ENCODE measurements at places on chromosomes 6 and 20. TPM values are rescaled to one million over a fixed set of nuclear protein-coding genes. Genes with fewer than 3 reads are reported as not detected.

The HDGFL1 gene
- not detected for total RNA-seq

The MRPS18B gene
- 60.3 TPM for total RNA-seq

The GGTLC1 gene
- not detected for total RNA-seq

The FAM83D gene
- total RNA-seq, result 32.0 TPM

The SASH1 gene
- total RNA-seq, result 6.3 TPM

The NKAPL gene
- 0.56 TPM for total RNA-seq

The PCSK2 gene
- total RNA-seq, result not detected

The C6orf62 gene
- total RNA-seq, result 48.7 TPM

The MAFB gene
- total RNA-seq, result 4.8 TPM

The INSM1 gene
- total RNA-seq, result not detected

The REPS1 gene
- 26.8 TPM for total RNA-seq

The GPR63 gene
- 0.51 TPM for total RNA-seq

The PAQR8 gene
- total RNA-seq, result 5.6 TPM

The TSBP1 gene
- total RNA-seq, result not detected

The KIF16B gene
- 9.9 TPM for total RNA-seq

The RGS17 gene
- total RNA-seq, result 3.3 TPM

The C6orf163 gene
- 1.1 TPM for total RNA-seq

The TREML1 gene
- not detected for total RNA-seq

The VSX1 gene
- total RNA-seq, result not detected

The DLL1 gene
- 31.3 TPM for total RNA-seq

The PROKR2 gene
- total RNA-seq, result not detected

The ZC3H12D gene
- total RNA-seq, result not detected

The VGLL2 gene
- total RNA-seq, result not detected

The FAM209B gene
- total RNA-seq, result 0.49 TPM

The TNXB gene
- 0.05 TPM for total RNA-seq

The HLA-DRB5 gene
- total RNA-seq, result not detected

The C20orf141 gene
- total RNA-seq, result not detected

The RNF217 gene
- 11.9 TPM for total RNA-seq

The COL21A1 gene
- 0.42 TPM for total RNA-seq

The SLC22A2 gene
- total RNA-seq, result not detected

The EBF4 gene
- 0.21 TPM for total RNA-seq

The IL17F gene
- not detected for total RNA-seq

The RRAGD gene
- total RNA-seq, result 1.5 TPM

Measured in airway epithelial cell (primary cell).